ENCODE measurements at places on chromosomes 12 and 14.

- DNase-seq, result no peak
Observed at GRCh38 chr12:4959381-4959780, 49.7 kb downstream of the KCNA1 start.

- DNase-seq, result peak; percentile 38
Observed at GRCh38 chr12:131894981-131895639, 688 bp downstream of the ULK1 start.

GRCh38 chr14:72699852-72700257, 194.0 kb downstream of the DPF3 start:
- no peak for DNase-seq

DNA sequence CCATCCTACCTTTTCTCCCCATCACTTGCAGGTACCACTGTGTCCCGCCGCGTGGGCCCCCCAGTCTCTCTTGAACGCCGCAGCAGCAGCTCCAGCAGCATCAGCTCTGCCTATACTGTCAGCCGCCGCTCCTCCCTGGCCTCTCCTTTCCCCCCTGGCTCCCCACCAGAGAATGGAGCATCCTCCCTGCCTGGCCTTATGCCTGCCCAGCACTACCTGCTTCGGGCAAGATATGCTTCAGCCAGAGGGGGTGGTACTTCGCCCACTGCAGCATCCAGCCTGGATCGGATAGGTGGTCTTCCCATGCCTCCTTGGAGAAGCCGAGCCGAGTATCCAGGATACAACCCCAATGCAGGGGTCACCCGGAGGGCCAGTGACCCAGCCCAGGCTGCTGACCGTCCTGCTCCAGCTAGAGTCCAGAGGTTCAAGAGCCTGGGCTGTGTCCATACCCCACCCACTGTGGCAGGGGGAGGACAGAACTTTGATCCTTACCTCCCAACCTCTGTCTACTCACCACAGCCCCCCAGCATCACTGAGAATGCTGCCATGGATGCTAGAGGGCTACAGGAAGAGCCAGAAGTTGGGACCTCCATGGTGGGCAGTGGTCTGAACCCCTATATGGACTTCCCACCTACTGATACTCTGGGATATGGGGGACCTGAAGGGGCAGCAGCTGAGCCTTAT, 9.2 kb downstream of the ARHGAP9 start:
- DNase-seq, result no peak

DNA sequence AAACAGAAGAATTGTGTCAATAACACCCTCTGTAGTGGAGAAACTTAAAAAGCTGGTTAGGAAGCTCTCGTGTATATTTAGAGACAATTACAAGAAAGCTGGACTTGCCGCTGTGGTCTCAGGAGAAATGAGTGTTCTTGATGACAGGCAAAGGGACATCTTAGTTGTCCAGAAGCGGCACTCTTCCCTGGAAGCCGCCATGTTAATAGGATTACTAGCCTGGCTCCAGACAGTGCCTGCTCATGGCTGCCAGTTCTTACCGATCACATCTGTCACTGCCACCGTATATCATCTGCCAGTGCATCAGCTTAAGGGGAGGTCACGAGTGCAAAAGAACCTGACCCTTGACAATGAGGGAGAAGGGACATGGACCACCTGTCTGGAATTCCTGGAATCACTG, 48.9 kb downstream of the C14orf132 start:
- no peak for DNase-seq

GRCh38 chr12:79402606-79403005, 288.2 kb downstream of the PAWR start:
- no peak for DNase-seq

GRCh38 chr12:57887631-57888408, 41.3 kb upstream of the CTDSP2 start:
- no peak for DNase-seq

DNA sequence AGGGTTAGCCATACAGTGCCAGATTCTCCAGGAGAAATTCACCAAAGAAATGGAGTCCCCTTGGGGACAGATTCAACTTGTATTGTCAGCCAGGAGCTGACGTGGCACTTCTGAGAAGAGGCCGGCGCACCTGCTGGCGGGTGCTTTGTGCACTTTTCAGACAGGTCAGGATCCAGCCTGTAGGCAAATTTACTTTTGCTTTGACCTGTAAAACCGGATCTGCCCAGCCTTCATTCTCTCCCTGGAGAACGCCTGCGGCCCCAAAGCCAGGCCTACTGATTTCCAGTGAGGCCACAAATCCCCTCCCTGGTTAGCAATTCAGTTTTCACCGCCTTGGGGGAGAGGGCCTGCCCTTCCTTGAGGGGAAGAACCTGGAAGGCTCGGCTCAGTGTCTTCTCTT, 17.4 kb downstream of the P2RX4 start:
- DNase-seq, result peak; percentile 96

DNA sequence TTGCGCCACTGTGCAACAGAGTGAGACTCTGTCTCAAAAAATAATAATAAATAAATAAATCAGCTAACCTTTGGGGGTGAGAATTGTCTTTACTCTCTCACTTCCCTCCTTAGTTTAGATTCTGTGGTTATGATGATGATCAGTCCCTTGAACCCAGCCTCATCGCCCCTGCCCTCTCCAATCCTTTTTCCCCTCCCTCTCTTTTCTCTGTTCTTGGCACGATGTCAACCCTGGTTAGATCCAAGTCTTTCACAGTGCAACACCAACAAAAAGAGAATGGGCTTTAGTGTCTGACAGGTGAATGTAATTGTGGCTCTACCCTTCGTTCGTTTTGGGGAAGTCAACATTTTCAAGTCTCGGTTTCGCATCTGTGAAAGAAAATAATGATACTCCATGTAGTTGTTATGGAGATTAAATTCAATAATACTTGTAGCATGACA, 59.0 kb downstream of the NTN4 start:
- no peak for DNase-seq

- DNase-seq, result no peak
Observed at GRCh38 chr14:64926398-64926995, 12.2 kb downstream of the CHURC1 start.

- no peak for DNase-seq
Observed at GRCh38 chr14:54727929-54728328, 161.0 kb downstream of the SAMD4A start.

DNA sequence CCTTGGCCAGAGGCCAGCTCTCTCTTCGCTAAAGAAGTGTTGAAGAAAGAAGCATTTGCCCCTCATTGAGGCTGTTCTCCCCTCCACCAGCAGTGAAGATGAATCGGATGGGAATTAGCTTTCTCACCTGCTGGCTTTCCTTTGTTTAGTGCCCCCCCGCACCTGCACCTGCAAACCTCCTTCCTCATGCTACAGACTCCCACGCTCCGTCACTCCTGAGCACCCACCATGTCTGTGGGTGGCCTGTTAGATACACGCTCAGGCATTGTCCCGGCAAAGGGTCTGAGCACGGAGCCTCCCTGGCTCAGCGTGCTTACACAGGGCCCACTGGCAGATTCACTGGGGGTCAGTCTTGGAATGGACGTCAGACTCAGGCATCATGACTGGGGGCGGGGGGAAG, 121.6 kb downstream of the GLT1D1 start:
- no peak for DNase-seq

GRCh38 chr12:96416033-96416799, 16.0 kb upstream of the CDK17 start:
- no peak for DNase-seq

GRCh38 chr12:53065975-53066931, 12.9 kb downstream of the SPRYD3 start:
- DNase-seq, result no peak

DNA sequence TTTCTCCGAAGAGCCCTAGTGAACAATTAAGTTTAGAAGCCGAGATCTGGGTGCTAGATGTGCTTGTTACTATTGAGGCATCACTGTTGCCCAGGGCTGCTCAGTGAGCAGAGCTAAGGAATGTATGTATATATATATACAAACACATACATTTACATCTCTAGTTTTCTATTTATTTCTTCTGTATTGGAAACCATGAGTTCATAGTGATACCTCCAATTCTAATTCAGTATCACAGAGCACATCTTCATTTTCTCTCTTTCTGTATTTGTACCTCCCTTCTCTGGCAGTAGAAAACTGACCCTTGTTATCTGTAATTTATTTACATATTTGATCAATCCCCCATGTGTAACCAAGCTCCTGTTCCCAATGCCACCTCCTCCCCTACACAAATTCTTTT, 40.7 kb upstream of the FUT8 start:
- no peak for DNase-seq

DNA sequence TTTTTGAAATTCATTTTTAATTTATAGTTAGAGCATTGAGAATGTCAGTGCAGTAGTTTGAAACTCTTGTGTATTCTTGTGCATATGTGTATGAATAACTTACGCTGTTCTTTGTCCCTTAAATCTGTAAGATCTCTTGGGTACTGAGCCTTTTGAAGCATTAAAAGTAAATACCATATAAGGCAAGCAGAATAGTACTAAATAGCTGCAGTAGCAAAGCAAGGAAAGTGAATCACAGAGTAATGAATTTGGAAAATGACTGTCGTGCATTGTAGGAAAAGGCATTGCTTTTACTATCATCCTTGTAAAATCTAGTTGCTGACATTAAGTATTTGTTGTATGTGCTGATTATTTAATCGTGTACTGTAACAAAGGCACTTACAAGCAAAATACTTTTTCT, 12.1 kb downstream of the CNOT2 start:
- DNase-seq, result no peak

GRCh38 chr14:79281244-79282152, 929.8 kb downstream of the DIO2 start:
- no peak for DNase-seq

DNA sequence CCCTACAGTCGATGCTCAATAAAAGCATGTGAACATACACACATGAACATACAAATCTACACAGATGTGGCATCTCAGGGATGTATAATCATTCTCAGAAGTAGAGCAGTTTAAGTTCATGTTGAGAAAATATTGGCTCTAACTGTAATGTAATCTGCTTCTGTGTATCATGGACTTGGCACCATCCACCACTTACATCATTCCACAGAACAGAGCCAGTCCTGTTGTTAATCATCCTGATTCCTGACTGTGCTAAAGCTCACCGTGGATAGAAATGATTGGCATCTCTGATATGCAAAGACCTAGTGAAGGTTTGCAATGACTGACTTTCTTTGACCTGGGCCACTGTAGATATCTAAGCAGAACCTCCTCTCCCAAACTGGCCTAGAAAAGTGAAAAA, 1141.3 kb downstream of the BCL11B start:
- DNase-seq, result no peak

Measured in NCI-H526 (cell line).